Suprapubic skin (tissue), 4 donors: ENCODE measurements at places on chromosomes 1 and 21.

GRCh38 chr1:223802032-223802431 lies 43.7 kb downstream of the TP53BP2 start:
- no peak overlapping the region for H3K27ac ChIP-seq
- DNase-seq = no peak
- peaks cover 86% of the 10 kb centered on the region for H3K36me3 ChIP-seq
- H3K4me3 ChIP-seq = no peak overlapping the region

- no peaks in the 10 kb centered on the region for H3K36me3 ChIP-seq
- H3K4me1 ChIP-seq = no peaks in the 10 kb centered on the region
- no peaks in the 10 kb centered on the region for H3K27me3 ChIP-seq
- H3K27ac ChIP-seq = no peak overlapping the region
Measured at GRCh38 chr1:104073463-104073902, 323.8 kb downstream of the AMY1C start.

DNA sequence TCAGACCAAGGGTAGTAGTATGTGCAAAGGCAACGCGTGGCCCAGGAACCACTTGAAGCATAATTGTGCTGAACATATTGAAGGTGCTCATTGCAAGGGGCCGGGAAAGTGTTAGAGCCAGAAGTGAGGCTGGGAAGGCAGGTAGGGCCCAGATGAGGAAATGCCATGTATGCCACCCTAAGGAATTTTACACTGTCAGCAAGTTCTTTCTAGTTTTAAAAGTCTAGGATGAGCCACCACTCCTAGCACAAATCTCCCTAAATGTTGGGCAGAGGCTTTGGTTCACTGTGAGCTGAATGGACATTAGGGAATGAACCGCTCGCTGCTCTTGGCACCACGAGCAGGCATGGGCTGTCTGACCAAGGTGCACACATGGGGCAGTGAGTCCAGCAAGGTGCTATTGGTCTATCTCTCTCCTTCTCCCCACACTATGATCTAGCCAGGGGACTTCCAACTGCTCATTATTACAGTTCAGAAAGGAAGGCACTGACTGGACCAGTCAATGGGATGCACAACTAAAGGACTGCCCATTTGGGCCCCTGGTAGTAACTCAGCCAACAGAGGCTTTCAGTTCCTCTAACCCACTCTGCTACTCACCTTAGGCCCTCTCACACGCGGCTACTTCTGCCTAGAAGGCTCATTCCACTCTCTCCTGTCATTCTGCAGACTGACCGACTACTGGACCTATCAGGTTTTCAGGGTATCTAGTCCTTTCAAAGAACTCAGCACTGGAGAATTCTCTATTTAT lies 2.0 kb downstream of the KANK4 start:
- H3K27ac ChIP-seq = no peak overlapping the region
- peaks cover 40% of the 10 kb centered on the region for H3K27me3 ChIP-seq
- DNase-seq = no peak
- H3K4me1 ChIP-seq = peaks cover 14% of the 10 kb centered on the region
- no peak overlapping the region for H3K4me3 ChIP-seq

GRCh38 chr1:169089776-169090175 lies 16.7 kb upstream of the ATP1B1 start:
- H3K27ac ChIP-seq = no peak overlapping the region
- H3K4me3 ChIP-seq = no peak overlapping the region
- no peak for DNase-seq
- no peaks in the 10 kb centered on the region for H3K27me3 ChIP-seq

GRCh38 chr1:176559878-176560277 lies 96.9 kb downstream of the PAPPA2 start:
- no peaks in the 10 kb centered on the region for H3K36me3 ChIP-seq
- no peak overlapping the region for H3K4me3 ChIP-seq
- peaks cover 14% of the 10 kb centered on the region for H3K27me3 ChIP-seq
- no peak overlapping the region for H3K27ac ChIP-seq

- H3K27ac ChIP-seq = no peak overlapping the region
- H3K27me3 ChIP-seq = no peaks in the 10 kb centered on the region
- DNase-seq = no peak
- H3K36me3 ChIP-seq = no peaks in the 10 kb centered on the region
- H3K4me3 ChIP-seq = no peak overlapping the region
Measured at GRCh38 chr1:3536420-3537195, 74.7 kb downstream of the MEGF6 start.

- no peak overlapping the region for H3K4me3 ChIP-seq
- H3K27me3 ChIP-seq = no peaks in the 10 kb centered on the region
- no peak overlapping the region for H3K27ac ChIP-seq
- H3K4me1 ChIP-seq = peaks cover 19% of the 10 kb centered on the region
- no peak for DNase-seq
- no peaks in the 10 kb centered on the region for H3K36me3 ChIP-seq
Measured at GRCh38 chr1:31410871-31411270, 2.1 kb upstream of the SERINC2 start.

DNA sequence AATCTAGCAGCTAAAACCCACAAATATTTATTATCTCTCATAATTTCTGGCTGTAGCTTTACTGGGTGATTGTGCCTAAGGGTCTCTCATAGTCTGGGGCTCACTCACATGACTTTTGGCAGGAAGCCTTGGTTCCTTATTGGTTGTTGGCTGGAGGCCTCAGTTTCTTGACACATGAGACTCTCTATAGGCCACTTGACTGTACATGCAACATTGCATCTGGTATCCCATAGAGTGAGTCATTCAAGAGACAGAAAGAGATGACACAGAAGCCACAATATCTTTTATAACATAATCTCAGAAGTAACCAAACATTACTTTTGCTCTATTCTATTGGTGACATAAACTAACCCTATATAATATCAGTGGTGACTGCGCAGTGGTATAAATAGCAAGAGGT lies 128.5 kb upstream of the HNRNPU start:
- no peak overlapping the region for H3K4me3 ChIP-seq
- no peaks in the 10 kb centered on the region for H3K27me3 ChIP-seq
- H3K4me1 ChIP-seq = no peaks in the 10 kb centered on the region
- no peaks in the 10 kb centered on the region for H3K36me3 ChIP-seq
